ENCODE measurements at places on chromosomes 7 and 10.

DNA sequence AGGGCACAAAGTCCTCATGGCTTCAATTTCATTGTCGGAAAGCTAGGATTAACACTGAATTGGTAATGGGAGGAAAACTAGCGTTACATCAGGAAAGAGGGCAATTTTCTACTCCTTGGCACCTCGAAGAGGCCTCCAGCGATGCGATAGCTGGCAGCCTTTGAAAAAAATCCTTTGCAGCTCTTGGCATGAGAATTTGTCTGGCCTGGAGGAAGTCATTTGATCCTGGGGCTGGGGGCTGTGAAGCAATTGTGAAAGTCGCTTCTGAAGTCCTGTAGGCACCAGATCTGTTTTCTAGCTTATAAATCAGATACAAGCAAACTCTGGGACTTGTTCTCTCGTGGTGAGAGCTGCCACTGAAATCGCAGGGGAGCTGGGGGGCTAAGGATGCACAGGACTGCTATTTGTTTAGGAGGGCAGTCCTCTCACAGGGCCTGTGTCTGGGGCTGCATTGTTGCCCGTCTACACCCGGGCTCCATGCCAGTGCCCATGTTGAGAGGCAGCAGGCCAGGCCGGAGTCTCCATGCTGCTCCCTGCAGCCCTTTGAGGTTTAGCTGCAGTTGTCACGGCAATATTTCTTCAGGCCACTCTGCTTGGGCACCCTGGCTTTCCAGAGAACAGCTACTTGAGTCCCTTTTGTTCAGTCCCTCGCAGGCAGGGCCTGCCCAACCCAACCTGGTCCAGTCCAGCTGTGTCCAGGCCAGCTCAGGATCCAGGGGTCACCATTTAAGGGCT lies 206.8 kb upstream of the LYZL1 start:
- no peaks in the 10 kb centered on the region for H3K27me3 ChIP-seq
- no peaks in the 10 kb centered on the region for H3K4me1 ChIP-seq
- no peak overlapping the region for H3K27ac ChIP-seq
- no peaks in the 10 kb centered on the region for H3K36me3 ChIP-seq
- no peak for DNase-seq

GRCh38 chr10:96642973-96643372 lies 56.2 kb upstream of the TM9SF3 start:
- no peaks in the 10 kb centered on the region for H3K36me3 ChIP-seq
- H3K4me1 ChIP-seq = no peaks in the 10 kb centered on the region
- no peak overlapping the region for H3K4me3 ChIP-seq

- H3K36me3 ChIP-seq = no peaks in the 10 kb centered on the region
- no peaks in the 10 kb centered on the region for H3K27me3 ChIP-seq
- no peaks in the 10 kb centered on the region for H3K4me1 ChIP-seq
- no peak overlapping the region for H3K27ac ChIP-seq
These were observed 156.2 kb downstream of the LRRC4 start for GRCh38 chr7:127874951-127875608.

GRCh38 chr7:90347759-90348158 lies 1.2 kb downstream of the GTPBP10 start:
- DNase-seq = no peak
- no peak overlapping the region for H3K4me3 ChIP-seq
- peaks cover 5% of the 10 kb centered on the region for H3K4me1 ChIP-seq
- no peak overlapping the region for H3K27ac ChIP-seq

- no peak overlapping the region for H3K4me3 ChIP-seq
- H3K27ac ChIP-seq = peak overlapping the region; percentile 72
- peaks cover 12% of the 10 kb centered on the region for H3K4me1 ChIP-seq
- H3K27me3 ChIP-seq = no peaks in the 10 kb centered on the region
These were observed 53.2 kb downstream of the PANK1 start for GRCh38 chr10:89591796-89592271.

DNA sequence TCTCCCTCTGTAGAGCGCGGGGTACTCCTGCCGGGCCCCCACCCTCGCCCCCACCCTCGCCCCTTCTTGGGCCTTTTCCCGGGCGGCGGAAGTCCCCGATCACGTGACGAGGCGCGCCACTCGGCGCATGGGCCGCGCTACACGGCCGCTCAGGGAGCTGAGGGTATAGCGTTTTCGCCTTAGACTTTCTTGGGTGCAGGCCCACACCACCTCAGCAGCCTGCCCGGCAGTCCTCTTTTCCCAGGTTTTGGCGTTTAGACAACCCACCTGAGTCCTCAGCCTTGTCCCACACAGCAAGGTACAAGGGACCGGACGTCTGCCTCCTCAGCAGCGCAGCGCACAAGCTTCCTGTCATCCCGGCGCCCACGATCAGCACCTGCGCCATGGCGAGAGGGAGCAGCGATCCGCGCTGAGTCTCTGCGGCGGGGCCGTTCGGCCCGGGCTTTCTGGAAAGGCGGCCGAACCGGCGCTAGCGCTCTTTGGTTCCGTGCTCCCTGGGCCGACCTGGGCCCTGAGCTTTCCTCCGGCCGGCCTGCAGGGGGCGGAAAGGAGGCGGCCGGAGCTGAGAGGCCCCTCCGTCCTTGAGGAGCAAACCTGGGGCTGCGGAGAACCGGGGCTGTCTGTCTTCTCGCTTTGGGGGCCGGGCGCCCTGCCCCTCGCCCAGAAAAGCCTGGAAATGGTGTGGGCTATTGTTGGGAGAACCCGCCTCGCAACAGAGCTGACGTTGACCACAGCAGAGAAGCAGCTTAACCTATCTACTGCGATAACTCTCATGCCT lies at the start of gene RNLS:
Gene RNLS, minus strand, starts transcription at position 513 of the 778 bp plus-strand sequence.
- no peaks in the 10 kb centered on the region for H3K4me1 ChIP-seq
- no peaks in the 10 kb centered on the region for H3K36me3 ChIP-seq
- H3K4me3 ChIP-seq = peak within 1 kb of the TSS; percentile 60

All from heart right ventricle (tissue), 16 donors.